PC-9 (cell line): ENCODE measurements at places on chromosomes 7 and 10. TPM values are rescaled to one million over a fixed set of nuclear protein-coding genes. Genes with fewer than 3 reads are reported as not detected.

GRCh38 chr7:17046666-17047065, 164.9 kb upstream of the AGR3 start:
- H3K4me3 ChIP-seq, result no peak overlapping the region
- no peaks in the 10 kb centered on the region for H3K27me3 ChIP-seq
- no peak for DNase-seq
- H3K27ac ChIP-seq, result no peak overlapping the region

DNA sequence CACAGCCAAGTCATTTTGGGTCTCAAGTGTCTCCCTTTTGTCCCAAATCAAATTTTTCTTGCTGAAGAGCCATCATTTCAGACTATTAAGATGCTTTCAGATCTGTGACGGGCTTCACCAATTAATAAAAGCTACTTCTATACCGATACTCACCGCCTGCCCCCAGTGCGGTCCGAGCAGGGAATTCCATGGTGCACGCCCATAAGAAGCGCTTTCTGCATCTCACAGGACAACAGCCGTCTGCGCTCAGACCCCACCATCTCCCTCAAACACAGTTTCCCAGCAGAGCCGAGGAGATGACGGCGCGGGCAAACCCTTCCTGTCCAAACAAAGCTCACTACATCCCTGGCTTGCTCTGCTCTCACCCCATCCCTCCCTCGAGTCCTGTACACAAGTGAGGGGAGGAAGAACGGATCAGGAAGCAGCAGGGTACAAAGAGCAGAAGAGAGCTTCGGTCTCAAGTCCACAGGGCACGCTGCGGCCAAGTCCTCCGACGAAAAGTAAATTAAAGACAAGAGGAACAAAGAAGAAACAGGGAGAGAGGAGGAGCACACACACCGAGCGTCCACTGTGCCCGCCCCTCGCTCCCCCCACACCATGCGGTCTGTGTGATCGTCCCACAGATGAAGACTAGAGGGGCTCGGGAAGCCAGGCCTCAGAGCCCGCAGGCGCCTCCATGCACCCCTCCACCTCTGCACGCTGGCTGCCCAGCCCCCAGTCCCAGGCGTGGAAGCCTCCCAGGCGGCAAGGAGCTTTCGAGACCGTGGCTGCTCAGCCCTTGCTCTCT, 121.9 kb downstream of the MAD1L1 start:
- H3K4me3 ChIP-seq, result no peak overlapping the region
- H3K27ac ChIP-seq, result no peak overlapping the region
- H3K4me1 ChIP-seq, result peaks cover 8% of the 10 kb centered on the region
- H3K36me3 ChIP-seq, result no peaks in the 10 kb centered on the region
- H3K27me3 ChIP-seq, result no peaks in the 10 kb centered on the region
- no peak for DNase-seq

DNA sequence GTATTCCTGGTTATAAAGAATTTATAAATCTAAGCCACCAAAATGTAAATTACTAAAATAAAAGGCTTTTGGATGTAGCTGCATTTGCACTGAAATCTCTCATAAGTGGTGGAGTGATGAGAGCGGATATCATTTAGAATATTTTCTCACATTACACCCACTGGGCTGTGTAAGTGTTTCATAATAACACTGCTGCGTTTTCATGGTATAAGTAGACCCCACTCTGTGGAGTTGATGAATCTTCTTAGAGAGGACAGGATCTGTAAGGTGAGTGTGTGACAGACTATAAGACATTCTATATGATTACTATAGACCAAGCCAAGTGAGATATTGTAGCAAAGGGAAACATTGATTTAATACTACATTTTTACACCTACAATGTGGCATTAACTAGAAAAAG, 1024.1 kb upstream of the LRRN3 start:
- no peak overlapping the region for H3K27ac ChIP-seq
- no peaks in the 10 kb centered on the region for H3K4me1 ChIP-seq
- no peak for DNase-seq
- no peak overlapping the region for H3K4me3 ChIP-seq
- no peaks in the 10 kb centered on the region for H3K27me3 ChIP-seq
- H3K36me3 ChIP-seq, result no peaks in the 10 kb centered on the region

GRCh38 chr10:33209802-33210201, 124.7 kb downstream of the NRP1 start:
- peaks cover 24% of the 10 kb centered on the region for H3K36me3 ChIP-seq
- no peak overlapping the region for H3K4me3 ChIP-seq
- H3K27ac ChIP-seq, result no peak overlapping the region

DNA sequence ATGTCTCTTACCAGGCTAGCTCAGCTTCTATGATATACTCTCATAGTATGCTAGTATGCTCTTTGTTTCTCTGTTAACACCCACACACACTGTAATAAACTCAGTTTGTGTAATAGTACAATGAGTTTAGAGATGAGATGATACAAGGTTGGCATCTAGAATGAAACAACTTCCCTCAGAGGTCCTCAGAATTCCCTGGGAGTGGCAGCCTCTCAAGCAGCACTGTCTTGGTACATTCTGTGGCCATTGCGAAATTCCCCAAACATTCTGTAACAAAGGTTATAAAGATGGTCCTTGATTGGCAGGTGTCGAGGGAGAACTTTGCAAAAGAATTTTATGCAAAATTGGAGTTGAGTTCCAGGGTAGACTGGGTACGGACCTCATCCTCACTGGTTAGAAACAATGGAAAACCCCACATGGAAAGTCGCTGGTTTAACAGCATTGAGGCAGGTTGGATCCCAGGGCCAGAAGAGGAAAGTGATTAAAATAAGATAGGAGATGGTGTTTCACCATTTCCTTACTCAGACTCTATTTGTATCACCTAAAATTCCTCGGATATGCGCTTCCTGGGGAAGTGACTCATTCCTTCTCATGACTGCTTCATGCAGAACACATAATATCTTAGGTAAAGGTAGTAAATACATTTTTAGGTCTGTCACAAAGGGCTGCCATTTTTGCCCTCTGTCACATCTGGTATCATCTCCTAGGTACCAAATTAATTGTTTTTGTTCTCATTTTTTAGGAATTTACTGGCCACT, 657.8 kb downstream of the SORCS1 start:
- H3K36me3 ChIP-seq, result no peaks in the 10 kb centered on the region
- H3K4me3 ChIP-seq, result no peak overlapping the region
- no peak for DNase-seq
- no peaks in the 10 kb centered on the region for H3K4me1 ChIP-seq
- no peak overlapping the region for H3K27ac ChIP-seq

- no peaks in the 10 kb centered on the region for H3K27me3 ChIP-seq
- H3K27ac ChIP-seq, result peak overlapping the region; percentile 64
- H3K4me1 ChIP-seq, result peaks cover 38% of the 10 kb centered on the region
- H3K4me3 ChIP-seq, result peak overlapping the region; percentile 86
- H3K36me3 ChIP-seq, result peaks cover 28% of the 10 kb centered on the region
Measured at GRCh38 chr7:102395592-102395872, 631 bp upstream of the PRKRIP1 start.

PFKP gene
- 222 and 234 TPM in 2 replicates for total RNA-seq

RPEL1 gene
- total RNA-seq, result not detected in 2 replicates

PNLIPRP2 gene
- not detected in 2 replicates for total RNA-seq

PCLO gene
- total RNA-seq, result 2.6 and 4.0 TPM in 2 replicates
